HFFc6 (cell line): ENCODE measurements at places on chromosomes 4 and X. TPM values are rescaled to one million over a fixed set of nuclear protein-coding genes. Genes with fewer than 3 reads are reported as not detected.

Gene COL25A1
- total RNA-seq, result not detected in 3 replicates

Gene OTC
- not detected in 3 replicates for total RNA-seq

Gene HS3ST1
- not detected in 3 replicates for total RNA-seq

Gene PRR32
- total RNA-seq, result not detected in 3 replicates

Gene FAM9C
- total RNA-seq, result not detected in 3 replicates

GRCh38 chrX:66815227-66815626 is 176.3 kb upstream of the EDA2R start:
- no peaks in the 10 kb centered on the region for H3K36me3 ChIP-seq
- DNase-seq, result no peak
- no peak overlapping the region for H3K27ac ChIP-seq
- H3K4me1 ChIP-seq, result no peaks in the 10 kb centered on the region

- H3K27ac ChIP-seq, result peak overlapping the region; percentile 59; the same call in 1 of the 2 replicates
- H3K4me1 ChIP-seq, result 0 out of 2 replicates have a peak, but pooled peaks cover 6% of the 10 kb centered on the region
- no peak overlapping the region for H3K4me3 ChIP-seq
- DNase-seq, result peak; percentile 38
- no peaks in the 10 kb centered on the region; the same call in 1 of the 2 replicates for H3K27me3 ChIP-seq
These were observed 14.3 kb upstream of the AWAT1 start for GRCh38 chrX:70219938-70220764.

DNA sequence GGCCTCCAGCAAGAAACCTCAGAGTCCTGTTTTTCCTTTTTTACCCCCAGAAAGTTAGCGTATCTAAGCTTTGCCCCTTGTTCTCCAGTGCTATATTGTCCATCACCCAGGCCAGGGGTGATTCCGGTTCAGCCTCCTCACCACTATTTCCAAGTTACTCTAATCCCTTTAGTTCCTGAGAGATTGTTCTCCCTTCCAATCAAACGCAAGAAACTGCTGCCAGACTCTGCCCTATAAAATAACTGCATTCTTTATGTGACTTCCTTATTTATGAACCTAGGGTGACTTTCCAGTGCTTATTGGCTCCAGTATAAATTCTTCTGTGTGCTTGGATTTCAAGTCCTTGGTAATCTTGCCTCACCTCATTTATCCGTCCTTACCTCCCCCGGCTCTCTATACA is 65.7 kb downstream of the CLCN5 start:
- no peaks in the 10 kb centered on the region for H3K4me1 ChIP-seq
- H3K36me3 ChIP-seq, result no peaks in the 10 kb centered on the region
- H3K27ac ChIP-seq, result no peak overlapping the region

GRCh38 chr4:186570193-186570996 is 15.0 kb upstream of the MTNR1A start:
- H3K27ac ChIP-seq, result peak overlapping the region; percentile 23; the same call in 1 of the 2 replicates
- peak overlapping the region; percentile 82 for H3K4me3 ChIP-seq
- H3K27me3 ChIP-seq, result peaks cover 20% of the 10 kb centered on the region
- H3K36me3 ChIP-seq, result no peaks in the 10 kb centered on the region
- H3K4me1 ChIP-seq, result peaks cover 26% of the 10 kb centered on the region

DNA sequence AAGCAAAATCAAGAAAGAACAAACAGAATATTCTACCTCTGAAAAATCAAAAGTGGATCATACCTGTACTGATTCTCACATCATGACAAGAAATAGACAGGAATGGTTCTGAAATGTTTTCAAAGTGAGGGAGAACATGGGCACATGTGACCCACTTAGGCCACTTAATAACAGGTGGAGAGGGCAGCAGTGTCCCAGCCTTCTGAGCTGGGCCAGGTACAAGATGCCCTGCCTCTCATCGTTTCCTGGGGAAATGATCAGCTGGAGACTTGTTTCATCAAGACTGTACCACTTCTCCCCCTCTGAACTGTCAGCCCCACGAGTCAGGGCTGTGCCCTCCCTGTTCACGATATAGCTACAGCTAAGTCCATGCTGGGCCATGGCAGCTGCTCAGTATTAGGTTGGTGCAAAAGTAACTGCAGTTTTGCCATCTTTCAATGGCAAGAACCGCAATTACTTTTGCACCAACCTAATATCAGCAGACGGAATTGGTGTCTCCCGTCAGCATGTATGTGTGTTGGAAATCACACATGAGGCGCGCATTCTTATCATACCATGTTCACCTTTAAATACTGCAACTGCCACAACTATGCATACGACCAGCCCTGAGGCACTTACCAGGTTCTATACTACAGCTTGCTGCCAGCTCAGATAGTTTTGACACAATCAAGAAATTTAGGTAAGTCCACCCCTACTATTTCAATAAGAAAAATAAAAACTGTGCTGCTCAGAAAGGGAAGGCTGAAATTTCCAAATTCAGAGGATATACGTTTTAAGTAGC is 71.4 kb downstream of the GATB start:
- no peaks in the 10 kb centered on the region for H3K27me3 ChIP-seq
- peaks cover 62% of the 10 kb centered on the region for H3K4me1 ChIP-seq
- H3K36me3 ChIP-seq, result peaks cover 6% of the 10 kb centered on the region; the same call in 1 of the 2 replicates
- DNase-seq, result no peak
- H3K4me3 ChIP-seq, result peak overlapping the region; percentile 78
- H3K27ac ChIP-seq, result peak overlapping the region; percentile 87

DNA sequence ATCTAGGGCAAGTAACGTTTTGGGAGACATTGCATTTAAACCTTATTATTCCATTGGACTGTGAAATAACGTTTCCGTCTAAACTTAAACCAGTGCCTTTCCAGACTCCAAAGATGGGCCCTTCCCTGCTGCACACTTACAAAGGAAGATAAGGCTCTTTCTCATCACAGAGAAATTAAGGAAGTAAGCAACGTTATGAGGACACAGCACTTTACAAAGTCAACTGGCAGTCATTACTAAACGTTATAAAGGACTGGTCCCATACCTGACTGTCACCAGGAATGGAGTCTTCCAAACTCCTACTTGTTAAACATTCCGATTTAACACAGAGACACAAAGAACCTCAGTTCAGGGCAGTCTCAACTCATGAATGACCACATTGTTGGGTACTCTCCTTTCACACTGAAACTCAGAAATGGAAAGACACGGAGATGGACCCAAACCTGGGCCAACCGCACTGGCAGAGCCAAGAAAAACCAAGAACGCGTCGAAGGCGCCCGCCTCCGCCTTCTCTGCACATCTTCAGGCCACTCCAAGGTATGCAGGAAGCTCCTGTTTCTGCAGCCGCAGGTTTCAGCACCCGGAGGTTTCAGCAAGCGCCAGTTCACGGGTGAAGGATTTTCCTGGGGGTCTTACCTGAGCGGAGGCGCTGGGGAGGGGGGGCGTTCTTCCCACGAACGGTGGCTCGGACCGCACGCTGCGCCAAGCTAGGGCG is 670 bp downstream of the PAPSS1 start:
- H3K27me3 ChIP-seq, result no peaks in the 10 kb centered on the region; the same call in 1 of the 2 replicates
- peaks cover 7% of the 10 kb centered on the region for H3K36me3 ChIP-seq
- peaks cover 28% of the 10 kb centered on the region for H3K4me1 ChIP-seq
- peak overlapping the region; percentile 53 for H3K27ac ChIP-seq
- peak; percentile 32 for DNase-seq

DNA sequence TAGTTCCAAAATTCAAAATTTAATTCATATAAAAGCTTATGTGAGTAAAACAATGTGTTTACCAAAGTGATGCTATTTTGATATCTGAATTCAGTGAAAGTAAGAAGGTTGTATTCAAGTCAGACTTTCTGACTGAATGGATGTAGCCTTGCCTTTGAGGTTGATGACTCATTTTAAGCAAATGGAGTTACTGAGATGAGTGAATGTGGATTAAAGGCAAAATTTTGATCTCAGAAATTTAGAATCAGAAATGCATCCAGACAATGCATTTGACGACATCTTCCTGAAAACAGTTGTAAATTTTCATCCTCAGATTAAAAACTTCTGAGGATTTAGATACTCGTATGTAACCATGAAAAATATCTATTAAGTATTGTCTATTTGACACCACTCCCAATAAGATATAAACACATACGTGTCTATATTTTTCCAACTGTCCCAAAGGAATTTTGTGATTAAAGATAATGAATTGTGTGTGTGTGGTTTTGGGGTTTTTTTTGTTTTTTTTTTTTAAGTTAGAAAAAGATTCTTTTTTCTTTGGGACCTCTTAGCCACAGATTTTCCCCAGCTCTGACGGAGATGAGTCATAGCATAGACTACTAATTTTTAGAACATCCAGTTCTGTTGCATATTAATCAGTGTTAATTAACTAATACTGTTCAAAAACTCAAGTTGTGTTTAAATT is 34.4 kb downstream of the NFKB1 start:
- H3K27ac ChIP-seq, result peak overlapping the region; percentile 64
- no peaks in the 10 kb centered on the region for H3K27me3 ChIP-seq
- DNase-seq, result peak; percentile 71
- H3K4me1 ChIP-seq, result peaks cover 37% of the 10 kb centered on the region
- H3K4me3 ChIP-seq, result peak overlapping the region; percentile 59

GRCh38 chr4:7910263-7910896 is 29.3 kb downstream of the AFAP1 start:
- H3K4me1 ChIP-seq, result peaks cover 95% of the 10 kb centered on the region
- H3K27me3 ChIP-seq, result peaks cover 8% of the 10 kb centered on the region
- DNase-seq, result no peak
- peaks cover 47% of the 10 kb centered on the region for H3K36me3 ChIP-seq

GRCh38 chrX:56784666-56785065 is 55.6 kb downstream of the NBDY start:
- H3K4me3 ChIP-seq, result no peak overlapping the region
- H3K27me3 ChIP-seq, result no peaks in the 10 kb centered on the region; the same call in 1 of the 2 replicates
- no peak for DNase-seq

DNA sequence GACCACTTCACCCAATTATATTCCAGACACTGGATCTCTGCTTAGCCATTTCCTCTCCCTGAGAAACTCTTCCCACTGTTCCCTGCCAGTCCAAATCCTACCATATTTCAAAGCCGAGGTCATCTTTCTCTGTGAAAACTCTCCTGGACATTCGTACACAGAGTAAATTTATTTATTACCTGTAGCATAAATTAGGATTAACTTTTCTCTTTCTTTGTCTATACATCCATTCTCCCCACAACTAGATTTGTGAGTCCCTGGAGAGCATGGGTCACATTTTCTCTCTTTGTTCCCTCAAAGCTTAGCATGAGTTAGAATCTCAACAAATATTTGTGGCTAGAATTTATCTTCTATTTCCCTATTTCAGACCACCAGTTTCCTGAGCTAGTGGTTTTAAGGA is 27.8 kb upstream of the SMIM10 start:
- H3K4me1 ChIP-seq, result peaks cover 20% of the 10 kb centered on the region
- no peaks in the 10 kb centered on the region; the same call in 1 of the 2 replicates for H3K27me3 ChIP-seq
- no peak for DNase-seq
- peak overlapping the region; percentile 16; the same call in 1 of the 2 replicates for H3K27ac ChIP-seq

- no peak overlapping the region for H3K4me3 ChIP-seq
- no peak for DNase-seq
- H3K27ac ChIP-seq, result no peak overlapping the region
- H3K4me1 ChIP-seq, result no peaks in the 10 kb centered on the region
- peaks cover 10% of the 10 kb centered on the region for H3K27me3 ChIP-seq
These were observed 368.1 kb downstream of the UNC5C start for GRCh38 chr4:95180531-95181242.

DNA sequence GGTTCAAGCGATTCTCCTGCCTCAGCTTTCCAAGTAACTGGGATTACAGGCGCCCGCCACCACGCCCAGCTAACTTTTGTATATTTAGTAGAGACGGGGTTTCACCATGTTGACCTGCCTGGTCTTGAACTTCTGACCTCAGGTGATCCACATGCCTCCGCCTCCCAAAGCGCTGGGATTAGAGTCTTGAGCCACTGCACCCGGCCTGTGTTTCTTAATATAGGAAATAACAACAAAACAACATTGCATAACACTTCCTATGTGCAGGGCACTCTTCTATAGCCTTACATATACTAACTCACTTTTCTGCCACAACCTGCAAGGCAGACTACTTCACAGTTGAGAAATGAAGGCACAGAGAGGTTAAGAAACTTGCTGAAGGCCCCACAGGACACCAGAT is 12.8 kb upstream of the TMEM131L start:
- H3K4me1 ChIP-seq, result peaks cover 15% of the 10 kb centered on the region
- H3K4me3 ChIP-seq, result no peak overlapping the region
- H3K27me3 ChIP-seq, result 0 out of 2 replicates have a peak, but pooled peaks cover 3% of the 10 kb centered on the region
- no peak overlapping the region for H3K27ac ChIP-seq
- no peaks in the 10 kb centered on the region for H3K36me3 ChIP-seq

DNA sequence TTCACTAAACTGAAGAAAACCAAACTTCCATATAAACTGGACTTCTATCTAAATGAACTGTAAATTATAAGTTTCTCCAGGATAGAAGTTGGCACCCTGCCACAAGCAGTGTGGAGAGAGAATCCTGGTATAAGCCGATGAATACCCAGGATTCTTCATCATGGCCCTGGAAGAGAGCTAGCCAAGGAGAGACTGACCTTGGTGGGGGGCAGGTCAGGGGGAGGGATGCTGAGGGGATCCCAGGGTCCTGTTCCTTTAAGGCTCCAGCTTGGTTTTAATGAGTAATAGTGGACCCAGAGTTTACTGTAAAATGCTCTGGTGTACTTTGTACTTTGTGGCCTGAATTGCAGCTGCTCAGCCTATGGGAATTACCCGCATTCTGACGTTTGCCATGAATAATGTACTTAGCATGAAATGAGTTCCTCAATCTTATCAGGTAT is 16.9 kb downstream of the RASSF6 start:
- H3K4me1 ChIP-seq, result peaks cover 22% of the 10 kb centered on the region
- peaks cover 18% of the 10 kb centered on the region for H3K27me3 ChIP-seq
- no peak overlapping the region for H3K4me3 ChIP-seq
- H3K36me3 ChIP-seq, result no peaks in the 10 kb centered on the region
- no peak overlapping the region for H3K27ac ChIP-seq
- no peak for DNase-seq

- no peak overlapping the region for H3K4me3 ChIP-seq
- H3K36me3 ChIP-seq, result no peaks in the 10 kb centered on the region
- H3K27ac ChIP-seq, result no peak overlapping the region
- no peak for DNase-seq
- peaks cover 6% of the 10 kb centered on the region for H3K4me1 ChIP-seq
- H3K27me3 ChIP-seq, result no peaks in the 10 kb centered on the region
These were observed 119.5 kb downstream of the REELD1 start for GRCh38 chr4:146333895-146334262.

GRCh38 chr4:128630871-128631270 is 178.6 kb upstream of the JADE1 start:
- no peaks in the 10 kb centered on the region; the same call in 1 of the 2 replicates for H3K4me1 ChIP-seq
- H3K27me3 ChIP-seq, result peaks cover 14% of the 10 kb centered on the region
- no peak overlapping the region for H3K27ac ChIP-seq
- no peaks in the 10 kb centered on the region; the same call in 1 of the 2 replicates for H3K36me3 ChIP-seq
- H3K4me3 ChIP-seq, result no peak overlapping the region
- no peak for DNase-seq

- no peaks in the 10 kb centered on the region for H3K27me3 ChIP-seq
- H3K36me3 ChIP-seq, result no peaks in the 10 kb centered on the region
- DNase-seq, result no peak
- H3K4me1 ChIP-seq, result no peaks in the 10 kb centered on the region
These were observed 25.5 kb upstream of the AMOT start for GRCh38 chrX:112866175-112866574.

GRCh38 chrX:1027133-1027532 is 185.3 kb downstream of the CRLF2 start:
- DNase-seq, result no peak
- H3K27ac ChIP-seq, result no peak overlapping the region
- no peaks in the 10 kb centered on the region for H3K36me3 ChIP-seq
- no peak overlapping the region for H3K4me3 ChIP-seq

GRCh38 chr4:173317004-173317403 is 17.2 kb downstream of the HMGB2 start:
- no peaks in the 10 kb centered on the region for H3K36me3 ChIP-seq
- H3K27me3 ChIP-seq, result no peaks in the 10 kb centered on the region
- H3K4me1 ChIP-seq, result peaks cover 19% of the 10 kb centered on the region
- DNase-seq, result no peak
- no peak overlapping the region for H3K27ac ChIP-seq
- no peak overlapping the region for H3K4me3 ChIP-seq
